ENCODE measurements at places on chromosomes 2 and 18. TPM values are rescaled to one million over a fixed set of nuclear protein-coding genes. Genes with fewer than 3 reads are reported as not detected.

Gene HNRNPLL
- total RNA-seq = 52.2 TPM

Gene ASB18
- total RNA-seq = not detected

Gene TDRD15
- total RNA-seq = not detected

Gene IFIH1
- total RNA-seq = 5.7 TPM

Gene FAM161A
- 3.9 TPM for total RNA-seq

Gene TBR1
- total RNA-seq = not detected

Gene HEATR5B
- total RNA-seq = 24.1 TPM

Gene CYP26B1
- total RNA-seq = 0.33 TPM

Gene TET3
- total RNA-seq = 4.2 TPM

Gene BCL11A
- 0.37 TPM for total RNA-seq

Gene OXER1
- not detected for total RNA-seq

Gene RGPD4
- not detected for total RNA-seq

Gene NOP58
- total RNA-seq = 87.9 TPM

Gene TMX3
- 127 TPM for total RNA-seq

Gene PKDCC
- 55.4 TPM for total RNA-seq

Gene COL6A3
- 2,978 TPM for total RNA-seq

Gene RUFY4
- not detected for total RNA-seq

Gene ALK
- under 0.01 TPM for total RNA-seq

Gene RBM44
- total RNA-seq = 0.25 TPM

Gene SERPINB2
- 2.4 TPM for total RNA-seq
